Activated CD8-positive, alpha-beta memory T cell treated with anti-CD3 and anti-CD28 coated beads for 24 hours (primary cell): ENCODE measurements at places on chromosomes 6 and 20.

DNA sequence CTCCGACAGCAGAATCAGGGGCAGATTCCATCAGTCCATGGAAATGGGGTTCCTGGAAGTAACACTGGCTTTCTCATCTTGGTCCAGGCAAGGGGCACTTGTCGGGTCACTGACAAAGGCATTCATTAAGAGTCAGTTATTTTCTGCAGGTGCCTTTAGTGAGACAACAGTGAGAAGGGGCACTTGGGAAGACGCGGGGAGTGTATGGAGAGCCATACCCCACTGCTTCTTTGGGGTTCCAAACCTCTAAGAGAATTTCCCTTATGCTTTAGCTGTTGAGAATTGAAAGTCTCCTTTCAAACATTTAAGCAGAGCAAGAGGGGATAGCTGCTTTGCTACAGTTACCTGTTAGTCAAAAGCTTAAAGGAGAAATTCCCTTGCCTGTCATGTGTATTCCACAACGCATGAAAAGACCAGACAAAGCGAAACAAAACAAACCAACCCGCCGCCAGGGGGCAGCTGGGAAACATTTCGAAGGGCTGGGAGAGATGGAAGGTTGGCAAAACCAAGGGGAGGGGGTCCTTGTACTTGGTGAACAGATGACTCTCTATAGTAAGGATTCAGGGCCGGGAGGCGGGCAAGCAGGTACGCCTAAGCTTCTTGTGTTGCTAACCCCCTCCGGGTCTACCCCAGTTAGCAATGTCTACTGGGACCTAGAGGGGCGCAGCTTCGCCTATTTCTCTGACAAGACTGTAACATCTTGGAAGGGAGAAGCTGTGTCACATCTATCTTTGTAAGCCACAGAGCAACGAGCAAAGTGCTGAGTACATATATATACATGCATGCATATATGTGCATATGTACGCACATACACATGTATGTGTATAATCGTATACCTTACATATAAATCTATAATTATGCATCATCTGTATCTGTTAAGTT is 474.9 kb upstream of the AGPAT4 start:
- no peak for DNase-seq

- no peak for DNase-seq
These were observed 38.4 kb downstream of the HLA-DRB5 start for GRCh38 chr6:32491700-32492099.

- no peak for DNase-seq
These were observed 102.2 kb downstream of the ZNF217 start for GRCh38 chr20:53491462-53491861.

DNA sequence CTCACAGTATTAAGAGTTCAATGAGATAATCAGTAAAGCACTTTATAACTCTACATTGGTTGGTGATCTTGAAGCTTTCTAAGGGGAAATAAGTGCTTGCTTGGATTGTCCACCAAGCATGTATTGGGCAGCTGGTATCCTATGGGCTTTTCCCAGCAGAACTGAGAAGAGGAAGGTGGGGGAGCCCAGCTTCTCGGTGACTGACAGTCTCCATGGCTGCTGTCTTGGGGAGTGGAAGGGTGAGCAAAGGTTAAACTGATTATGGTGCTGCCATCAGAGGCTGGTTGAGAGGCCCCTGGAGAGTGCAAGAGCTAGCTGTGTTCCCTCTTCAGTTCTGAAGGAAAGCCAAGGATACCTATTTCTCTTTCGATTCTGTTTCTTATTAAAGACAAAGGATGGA is 35.5 kb upstream of the ADTRP start:
- no peak for DNase-seq

- no peak for DNase-seq
These were observed 209.4 kb upstream of the LRFN2 start for GRCh38 chr6:40796260-40797221.

DNA sequence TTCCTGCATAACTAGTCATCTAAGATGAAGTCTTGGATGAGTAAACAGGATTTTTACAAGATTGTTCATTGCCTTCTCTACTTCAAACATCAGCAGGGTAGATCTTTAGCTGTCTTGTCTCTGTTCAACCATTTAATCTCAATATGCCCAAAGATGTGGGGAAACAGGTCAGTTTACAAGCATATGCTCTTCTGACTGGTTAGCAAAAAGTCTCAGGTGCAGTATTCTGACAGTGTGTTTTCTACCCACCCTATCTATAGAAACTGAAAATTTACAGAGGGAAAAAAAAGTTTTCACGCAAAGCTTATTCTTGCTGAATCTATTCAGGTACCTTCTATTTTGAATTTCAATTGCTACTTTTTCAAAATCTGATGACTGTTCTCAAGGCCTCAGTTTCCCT is 29.0 kb downstream of the MAP3K5 start:
- DNase-seq = no peak

GRCh38 chr6:149925974-149926777 is 3.3 kb upstream of the RAET1G start:
- peak; percentile 89 for DNase-seq

DNA sequence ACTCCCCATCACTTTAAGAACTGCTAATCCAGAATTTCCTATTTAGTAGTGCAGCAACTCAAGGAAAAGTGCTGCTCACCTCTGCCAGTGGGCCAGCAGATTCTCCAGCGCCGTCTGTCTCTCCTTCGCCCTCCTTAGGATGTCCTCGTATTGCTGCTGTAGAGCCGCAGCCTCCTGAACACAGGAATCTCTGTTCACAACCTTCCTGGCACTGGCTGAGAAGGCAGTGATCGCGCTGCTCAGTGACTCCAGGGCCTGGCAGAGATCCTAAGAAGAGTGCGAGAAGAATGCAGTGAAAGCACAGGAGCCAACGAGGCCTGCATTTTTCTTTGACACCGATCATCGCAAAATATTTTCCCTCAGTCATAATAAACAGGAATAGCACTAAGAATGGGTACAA is 209.0 kb downstream of the SYNE1 start:
- no peak for DNase-seq

- peak; percentile 97 for DNase-seq
These were observed 369.0 kb downstream of the THBS2 start for GRCh38 chr6:168884646-168885086.

GRCh38 chr6:117448732-117449485 is 23.2 kb upstream of the ROS1 start:
- no peak for DNase-seq

GRCh38 chr6:137219664-137220252 is 573 bp upstream of the IFNGR1 start:
- no peak for DNase-seq

DNA sequence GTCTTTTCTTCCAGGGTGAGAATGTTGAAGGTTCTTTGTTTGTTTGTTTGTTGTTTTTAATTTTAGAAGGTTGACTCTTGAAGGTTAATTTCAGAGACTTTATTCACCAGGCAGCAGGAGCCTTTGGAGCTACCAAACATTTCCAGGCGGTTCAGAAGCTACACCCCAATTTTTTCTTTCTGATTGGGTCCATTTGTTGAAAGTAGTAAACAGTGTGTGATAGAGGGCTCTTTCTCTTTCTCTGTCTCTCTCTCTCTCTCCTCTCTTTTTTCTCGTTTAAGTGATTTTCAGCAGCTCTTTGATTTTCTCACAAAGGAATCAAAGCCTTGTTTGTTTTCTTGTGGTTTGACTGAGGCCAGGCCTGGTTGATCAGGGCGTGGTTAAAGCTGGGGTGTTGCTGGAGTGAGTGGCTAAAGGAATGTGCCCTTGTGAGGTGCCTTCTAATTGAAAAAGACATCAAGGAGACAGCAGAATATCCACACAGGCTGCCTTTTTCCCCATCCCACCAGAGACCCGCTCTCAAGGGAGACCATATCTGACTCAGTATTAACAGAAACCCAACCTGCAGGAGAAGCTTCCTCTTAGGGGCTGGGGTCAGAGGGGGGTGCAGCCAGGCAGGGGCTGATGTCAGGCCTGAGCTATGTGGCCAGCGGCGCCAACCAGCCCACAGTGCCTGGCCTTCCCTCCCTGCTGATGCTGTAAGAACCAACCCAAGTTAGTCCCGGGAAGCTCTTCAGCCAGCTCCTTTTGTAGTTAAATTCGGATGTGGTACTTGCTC is 40.4 kb upstream of the NAA20 start:
- no peak for DNase-seq

DNA sequence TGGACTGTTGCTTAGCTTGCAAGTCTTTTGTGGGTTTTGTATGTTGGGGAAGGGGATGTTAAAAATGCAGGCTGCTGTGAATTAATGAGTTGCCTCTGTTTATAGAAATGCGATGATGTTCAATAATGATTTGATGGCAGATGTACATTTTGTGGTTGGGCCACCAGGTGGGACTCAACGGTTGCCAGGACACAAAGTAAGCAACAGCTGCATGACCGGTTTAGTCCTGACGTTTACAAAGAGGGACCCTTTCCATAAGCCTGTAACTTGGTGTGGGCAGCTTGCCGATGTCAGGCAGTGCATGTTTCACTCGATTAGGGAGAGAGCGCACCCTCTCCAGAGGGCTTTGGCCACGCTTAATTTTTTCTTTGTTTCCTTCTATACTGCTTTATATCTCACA is 1.3 kb downstream of the BTBD3 start:
- no peak for DNase-seq

GRCh38 chr6:32123681-32124080 is 4.4 kb downstream of the ATF6B start:
- no peak for DNase-seq

DNA sequence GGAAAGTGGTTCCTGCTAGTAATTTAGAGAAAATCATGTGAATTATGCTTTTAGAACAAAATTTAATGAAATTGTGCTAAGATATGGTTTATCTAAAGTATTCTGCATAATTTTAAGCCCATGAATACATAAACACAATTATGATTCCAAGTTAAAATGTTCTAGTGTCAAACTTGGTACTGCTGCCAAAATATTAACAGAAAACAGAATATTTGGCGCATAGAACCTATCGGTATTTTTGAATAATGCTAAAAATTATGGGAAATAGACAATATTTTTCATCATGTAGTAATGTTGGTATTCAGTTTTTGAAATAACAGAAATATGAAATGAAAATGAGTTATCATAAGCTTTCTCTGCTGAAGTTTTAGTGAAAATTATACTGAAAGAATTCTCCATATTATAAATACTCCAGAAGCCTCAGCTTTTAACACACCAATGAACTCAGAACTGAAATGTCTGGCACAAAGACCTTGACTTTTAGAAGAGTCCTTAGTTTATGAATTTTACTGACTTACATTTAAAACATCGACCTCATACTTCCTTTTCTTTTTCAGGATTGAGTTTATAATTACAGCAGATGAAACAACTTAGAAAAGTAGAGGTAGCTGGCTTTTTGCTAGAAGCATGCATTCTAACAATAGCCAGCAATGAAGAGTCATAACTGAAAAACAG is 1192.3 kb upstream of the GJE1 start:
- no peak for DNase-seq

DNA sequence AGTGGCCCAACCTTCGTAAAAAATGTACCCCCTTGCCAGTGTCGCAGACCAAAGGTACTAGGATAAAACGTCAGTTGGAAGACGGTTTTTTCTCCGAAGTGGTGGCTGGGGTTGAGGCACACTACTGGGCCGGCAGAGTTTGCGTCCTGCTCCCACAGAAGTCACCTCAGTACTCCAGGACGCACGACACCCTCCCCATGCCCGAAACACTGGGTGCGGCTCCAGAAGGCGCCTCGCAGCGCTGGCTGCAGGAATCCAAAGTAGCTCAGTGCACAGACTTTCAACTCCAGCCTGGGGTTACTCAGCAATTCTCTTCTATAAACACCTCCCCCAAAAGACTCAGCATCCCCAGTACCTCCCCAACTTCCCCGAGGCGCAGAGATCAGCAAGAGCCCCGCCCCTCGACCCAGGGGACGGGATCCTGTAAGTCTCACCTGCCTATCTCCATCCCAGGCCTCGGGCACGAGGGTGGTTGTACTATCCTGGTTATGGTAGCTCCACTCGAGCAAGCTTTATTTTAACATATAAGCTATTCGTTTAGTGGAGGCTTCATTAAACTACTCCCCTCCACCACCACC is 88.2 kb downstream of the ZFP64 start:
- DNase-seq = peak; percentile 58

- no peak for DNase-seq
These were observed 187.2 kb upstream of the KCNG1 start for GRCh38 chr20:51210084-51210483.

DNA sequence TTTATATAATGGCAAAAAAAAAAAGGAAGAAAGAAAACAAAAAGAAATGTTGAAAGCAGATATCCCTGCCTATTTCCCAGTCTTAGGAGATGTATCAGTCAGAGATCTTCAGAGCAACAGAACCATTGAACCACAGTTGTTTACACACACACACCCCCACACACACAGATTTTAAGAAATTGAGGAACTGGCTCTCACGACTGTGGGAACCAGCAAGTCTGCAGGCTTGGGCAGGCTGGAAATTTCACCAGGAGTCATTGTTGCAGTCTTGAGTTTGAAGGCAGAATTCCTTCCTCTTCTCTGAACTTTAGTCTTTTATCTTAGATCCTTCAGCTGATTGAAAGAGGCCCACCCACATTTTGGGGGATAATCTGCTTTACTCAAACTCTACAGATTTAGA is 380.9 kb downstream of the CDKAL1 start:
- no peak for DNase-seq

DNA sequence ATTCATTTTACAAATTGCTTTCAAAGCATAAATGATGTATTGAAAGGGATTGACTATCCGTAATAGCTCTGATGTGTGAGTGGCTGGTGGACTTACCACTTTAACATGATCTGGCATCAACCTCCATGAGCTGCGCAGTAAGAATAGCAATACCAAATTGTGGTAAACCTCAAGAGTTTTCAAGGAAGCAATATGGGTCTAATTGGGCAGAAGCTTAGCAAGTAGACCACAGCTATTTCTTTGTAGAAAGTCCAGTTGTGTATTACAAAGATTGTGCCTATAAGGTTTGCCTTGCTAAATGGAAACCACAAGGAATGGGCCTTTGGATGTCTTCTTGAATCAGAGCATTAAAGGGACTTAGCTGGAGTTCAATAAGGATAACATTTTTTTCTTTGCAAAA is 736.6 kb downstream of the KIF16B start:
- no peak for DNase-seq

GRCh38 chr6:159044899-159045727 is at the start of gene TAGAP:
Gene TAGAP, minus strand, starts transcription at chr6:159044991. Its CDS starts 845 bp downstream, at chr6:159044146.
- peak; percentile 88 for DNase-seq

DNA sequence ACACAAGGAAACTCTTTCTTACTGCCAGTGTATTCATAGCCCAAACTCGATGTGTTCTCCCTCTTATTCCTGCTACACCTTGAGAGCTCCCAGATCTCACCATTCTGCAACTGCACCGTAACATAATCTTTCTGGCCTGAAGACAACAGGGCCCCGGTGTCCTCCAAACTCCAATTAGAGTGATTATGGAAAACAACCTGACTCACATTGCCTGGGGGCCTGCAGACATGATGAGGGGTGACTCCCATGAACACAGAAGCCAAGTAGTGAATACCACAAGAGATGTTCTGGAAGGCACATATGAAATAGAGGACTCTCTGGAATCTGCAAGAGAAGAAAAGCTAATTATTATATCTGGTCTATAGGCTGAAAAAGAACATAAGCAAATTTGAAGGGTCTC is 19.7 kb downstream of the SLC22A16 start:
- DNase-seq = no peak

GRCh38 chr6:166952567-166953486 is 3.5 kb downstream of the RNASET2 start:
- DNase-seq = no peak
